ENCODE measurements at places on chromosomes 5 and 9.

GRCh38 chr9:68961587-68961986 lies 52.3 kb downstream of the PRKACG start:
- DNase-seq, result no peak

GRCh38 chr5:72510610-72511181 lies 3.5 kb upstream of the ZNF366 start:
- DNase-seq, result peak; percentile 72

DNA sequence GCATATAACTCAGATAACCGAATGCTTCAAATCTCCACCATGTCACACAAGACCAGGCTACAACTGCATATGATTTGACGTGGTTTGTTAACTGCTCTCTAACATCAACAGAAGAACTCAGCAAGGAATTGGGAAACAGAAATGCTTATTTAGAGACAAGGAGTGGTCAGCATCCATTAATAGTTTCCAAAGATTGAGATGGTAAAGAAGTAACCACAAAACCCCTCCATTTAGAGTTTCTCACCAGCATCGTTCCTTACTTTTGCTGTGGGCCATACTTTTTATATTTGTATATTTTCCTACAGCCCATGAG lies 25.2 kb downstream of the DPYSL3 start:
- DNase-seq, result no peak

GRCh38 chr5:66655395-66656324 lies 59.5 kb downstream of the MAST4 start:
- no peak for DNase-seq

- no peak for DNase-seq
These were observed 4.3 kb upstream of the EMB start for GRCh38 chr5:50445296-50445949.

GRCh38 chr9:120434532-120434931 lies 145.4 kb downstream of the CDK5RAP2 start:
- no peak for DNase-seq

DNA sequence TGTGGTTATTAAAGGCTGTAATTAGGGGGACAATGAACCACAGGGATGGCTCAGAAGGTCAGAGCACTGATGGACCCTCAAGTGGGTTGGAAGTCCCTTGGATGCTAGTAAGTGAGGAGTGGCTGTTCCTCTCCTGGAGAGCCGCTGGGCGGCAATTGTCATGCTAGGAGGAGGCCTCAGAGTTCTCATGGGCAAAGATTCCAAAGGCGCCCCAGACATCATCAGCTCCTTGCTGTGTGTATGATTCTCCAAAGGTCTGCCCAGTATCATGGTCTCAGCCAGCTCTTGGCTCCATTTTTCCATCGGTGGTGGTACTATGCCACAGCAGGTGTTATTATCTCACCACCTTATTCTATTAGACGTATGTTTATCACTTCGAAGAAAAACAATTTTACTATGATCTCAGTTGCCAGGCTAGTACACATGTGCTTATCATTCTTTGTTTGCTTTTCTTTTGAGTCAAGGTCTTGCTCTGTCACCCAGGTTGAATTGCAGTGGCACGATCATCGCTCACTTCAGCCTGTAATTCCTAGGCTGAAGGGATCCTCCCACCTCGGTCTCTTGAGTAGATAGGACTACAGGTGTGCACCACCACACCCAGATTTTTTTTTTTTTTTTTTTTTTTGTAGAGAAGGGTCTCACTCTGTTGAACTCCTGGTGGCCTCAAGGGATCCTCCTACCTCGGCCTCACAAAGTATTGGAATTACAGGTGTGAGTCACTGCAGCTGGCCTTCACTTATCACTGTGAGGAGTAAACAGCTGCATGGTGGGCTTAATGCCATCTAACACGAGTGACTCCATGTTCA lies 46.8 kb downstream of the EXOSC2 start:
- DNase-seq, result no peak

DNA sequence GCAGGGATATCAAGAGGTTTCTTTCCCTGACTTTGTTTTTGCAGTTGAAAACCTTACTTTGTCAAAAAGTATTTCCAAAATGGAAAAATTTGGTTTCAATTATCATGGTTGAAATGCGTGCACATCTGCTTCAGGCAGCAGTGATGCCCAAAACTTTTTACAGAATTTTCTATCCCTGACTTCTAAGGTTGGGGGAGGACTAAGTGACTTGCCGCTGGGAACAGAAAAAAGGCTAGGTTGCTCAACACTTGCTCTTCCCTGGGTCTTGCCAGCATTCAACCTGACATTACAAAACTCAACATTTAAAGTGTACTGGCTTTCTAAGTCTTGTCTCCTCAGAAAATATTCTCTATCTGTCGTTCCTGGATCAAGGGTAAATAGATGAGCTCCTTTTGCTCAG lies 4.7 kb downstream of the KLHL3 start:
- no peak for DNase-seq

DNA sequence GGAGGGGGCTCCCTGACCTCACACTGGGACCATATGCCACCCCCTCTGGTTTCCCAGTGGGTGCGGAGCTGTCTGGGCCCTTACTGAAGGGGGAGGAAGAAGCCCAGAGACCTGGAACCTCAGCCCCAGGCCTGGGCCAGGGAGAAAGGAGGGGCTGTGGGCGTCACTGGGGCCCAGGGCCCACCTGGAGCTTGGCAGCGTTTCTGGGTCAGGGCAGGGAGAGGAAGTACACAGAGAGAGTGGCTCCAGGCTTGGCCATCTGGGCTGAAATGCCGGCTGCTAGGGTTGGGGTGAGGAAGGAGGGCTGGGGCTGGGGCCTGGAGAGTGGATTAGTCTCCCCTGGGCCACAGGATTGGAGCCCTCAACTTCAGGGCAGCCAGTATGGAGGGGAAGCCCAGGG lies 6.4 kb upstream of the DAB2IP start:
- DNase-seq, result no peak

All from MCF 10A (cell line).